ENCODE measurements at places on chromosomes 13 and 19. TPM values are rescaled to one million over a fixed set of nuclear protein-coding genes. Genes with fewer than 3 reads are reported as not detected.

GRCh38 chr13:44497801-44498200 lies 78.3 kb downstream of the TSC22D1 start:
- no peak for DNase-seq
- H3K36me3 ChIP-seq, result no peaks in the 10 kb centered on the region
- no peaks in the 10 kb centered on the region for H3K27me3 ChIP-seq
- no peak overlapping the region for H3K27ac ChIP-seq

DNA sequence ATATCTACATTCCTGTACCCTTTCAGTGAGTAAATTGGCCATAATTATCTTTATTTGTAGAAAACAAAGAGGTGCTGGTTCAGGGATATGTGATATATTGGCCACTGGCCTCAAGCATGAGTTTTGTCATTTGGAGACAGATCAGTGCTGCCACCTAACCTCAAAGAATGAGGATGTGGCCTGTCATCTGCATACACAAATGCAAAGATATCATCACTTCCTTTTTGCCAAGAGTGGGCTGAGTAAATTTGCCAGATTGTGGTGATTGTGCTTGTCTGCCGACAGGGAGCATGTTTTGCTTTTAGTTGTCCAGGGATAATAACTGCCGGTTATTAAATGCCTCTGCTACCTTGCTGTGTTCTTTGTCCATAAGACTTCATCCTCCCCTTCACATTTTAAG lies 44.2 kb downstream of the WASF3 start:
- H3K4me3 ChIP-seq, result no peak overlapping the region
- no peaks in the 10 kb centered on the region for H3K27me3 ChIP-seq
- H3K36me3 ChIP-seq, result no peaks in the 10 kb centered on the region
- DNase-seq, result no peak
- H3K4me1 ChIP-seq, result peaks cover 61% of the 10 kb centered on the region
- H3K27ac ChIP-seq, result peak overlapping the region; percentile 43

DNA sequence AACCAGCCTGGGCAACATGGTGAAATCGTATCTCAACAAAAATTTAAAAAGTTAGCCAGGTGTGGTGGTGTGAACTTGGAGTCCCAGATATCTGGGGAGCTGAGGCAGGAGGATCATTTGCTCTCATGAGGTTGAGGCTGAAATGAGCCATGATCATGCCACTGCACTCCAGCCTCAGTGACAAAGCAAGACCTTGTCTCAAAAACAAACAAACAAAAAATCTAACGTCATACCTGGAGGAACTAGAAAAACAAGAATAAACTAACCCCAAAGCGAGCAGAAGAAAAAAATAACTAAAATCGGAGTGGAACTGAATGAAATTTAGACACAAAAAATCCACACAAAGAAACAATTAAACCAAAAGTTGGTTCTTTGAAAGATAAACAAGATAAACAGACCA lies 1885.1 kb downstream of the OLFM4 start:
- H3K4me3 ChIP-seq, result no peak overlapping the region
- H3K27me3 ChIP-seq, result no peaks in the 10 kb centered on the region
- no peaks in the 10 kb centered on the region for H3K4me1 ChIP-seq
- H3K27ac ChIP-seq, result no peak overlapping the region
- no peak for DNase-seq

DNA sequence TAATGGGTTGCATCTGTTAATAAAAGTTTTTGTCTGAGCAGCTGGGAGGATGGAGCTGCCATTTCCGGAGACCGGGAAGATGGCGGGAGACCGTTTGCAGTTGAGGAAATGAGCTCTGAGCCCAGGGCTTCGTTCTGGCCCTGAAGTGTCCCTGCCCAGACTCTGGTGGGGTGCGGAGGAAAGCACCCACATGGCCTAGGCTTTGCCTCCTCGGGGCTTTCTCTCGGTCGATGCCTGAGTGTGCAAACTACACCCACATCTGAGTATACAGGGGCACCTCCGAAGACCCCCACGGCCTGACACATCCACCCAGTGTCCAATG lies 15.6 kb upstream of the NANOS3 start:
- H3K4me3 ChIP-seq, result no peak overlapping the region
- H3K27me3 ChIP-seq, result no peaks in the 10 kb centered on the region
- no peaks in the 10 kb centered on the region for H3K36me3 ChIP-seq
- peak overlapping the region; percentile 89 for H3K27ac ChIP-seq

- no peaks in the 10 kb centered on the region for H3K27me3 ChIP-seq
- no peaks in the 10 kb centered on the region for H3K4me1 ChIP-seq
- H3K36me3 ChIP-seq, result no peaks in the 10 kb centered on the region
Observed at GRCh38 chr19:51295382-51296126, 15.9 kb upstream of the IGLON5 start.

DNA sequence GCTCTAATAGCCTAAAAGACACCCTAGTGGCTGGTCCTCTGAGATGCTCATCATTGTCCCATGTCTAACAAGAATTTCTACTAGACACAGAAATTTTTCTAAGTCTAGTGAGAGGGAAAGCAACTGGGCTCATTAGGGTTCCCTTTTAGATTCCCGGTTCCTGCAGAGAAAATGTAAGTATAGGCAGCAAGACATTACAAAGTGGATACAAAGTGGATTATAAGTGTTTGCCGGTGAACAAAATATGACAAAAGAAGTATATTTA lies 20.8 kb upstream of the TMTC4 start:
- H3K27me3 ChIP-seq, result no peaks in the 10 kb centered on the region
- H3K36me3 ChIP-seq, result no peaks in the 10 kb centered on the region
- no peak overlapping the region for H3K27ac ChIP-seq
- DNase-seq, result no peak
- H3K4me1 ChIP-seq, result no peaks in the 10 kb centered on the region

DNA sequence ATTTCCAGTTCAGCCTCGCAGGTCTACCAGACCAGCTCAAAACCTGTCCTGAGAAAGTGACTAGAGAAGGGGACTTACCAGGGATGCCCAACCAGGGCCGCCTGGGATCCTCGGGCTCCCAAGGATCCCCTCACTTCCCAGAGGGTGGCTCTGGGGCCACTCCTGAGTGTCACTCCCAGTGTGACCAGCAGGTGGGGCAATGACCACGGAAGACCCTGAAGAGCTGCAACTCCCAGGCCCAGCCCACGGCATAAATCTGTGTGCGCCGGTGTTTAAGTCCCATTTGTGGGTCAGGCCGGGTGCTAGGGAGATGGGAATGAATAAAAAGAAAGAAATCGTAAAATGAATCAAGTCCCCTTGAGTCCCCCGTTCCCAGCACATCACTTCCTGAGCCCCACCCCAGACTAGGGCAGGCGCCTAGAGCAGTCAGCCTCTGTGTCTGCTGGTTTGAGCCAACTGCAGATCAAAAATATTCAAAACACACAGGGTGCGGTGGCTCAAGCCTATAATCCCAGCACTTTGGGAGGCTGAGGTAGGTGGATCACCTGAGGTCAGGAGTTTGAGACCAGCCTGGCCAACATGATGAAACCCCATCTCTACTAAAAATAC lies 10.7 kb downstream of the PTGIR start:
- H3K4me3 ChIP-seq, result no peak overlapping the region
- H3K36me3 ChIP-seq, result peaks cover 3% of the 10 kb centered on the region
- H3K4me1 ChIP-seq, result peaks cover 11% of the 10 kb centered on the region
- H3K27ac ChIP-seq, result no peak overlapping the region

DNA sequence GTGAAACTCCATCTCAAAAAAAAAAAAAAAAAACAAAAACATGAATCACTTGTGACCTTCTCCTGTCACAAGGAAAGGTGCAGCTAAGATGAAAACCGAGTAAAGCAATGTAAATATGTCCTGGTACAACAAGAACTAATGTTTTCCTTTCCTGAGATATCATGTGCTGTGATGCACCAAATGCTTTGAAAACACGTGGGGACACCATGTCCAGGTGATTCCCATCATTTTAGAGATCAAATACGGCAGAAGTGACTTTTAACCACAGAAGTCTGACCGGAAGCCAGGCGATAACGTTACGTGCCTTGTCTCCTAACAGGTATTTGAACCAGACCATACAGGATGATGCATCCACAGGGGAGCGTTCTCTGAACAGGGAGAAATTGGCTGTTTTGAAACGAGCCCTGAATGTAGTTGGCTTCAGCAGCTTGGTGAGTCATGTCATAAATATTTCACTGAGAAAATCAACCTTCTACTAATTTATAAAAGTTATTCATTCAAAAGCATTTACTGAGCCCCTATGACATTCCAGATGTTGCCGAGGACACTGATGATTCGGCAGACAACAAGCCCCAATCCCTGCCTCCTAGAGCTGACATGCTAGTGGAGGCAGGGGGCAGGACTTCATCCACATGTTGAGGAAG lies 328.1 kb downstream of the MYO16 start:
- no peaks in the 10 kb centered on the region for H3K4me1 ChIP-seq
- H3K27ac ChIP-seq, result no peak overlapping the region
- no peaks in the 10 kb centered on the region for H3K27me3 ChIP-seq
- no peak overlapping the region for H3K4me3 ChIP-seq
- no peaks in the 10 kb centered on the region for H3K36me3 ChIP-seq
- DNase-seq, result no peak

GRCh38 chr13:44412346-44412935 lies 38.8 kb downstream of the SERP2 start:
- no peak overlapping the region for H3K27ac ChIP-seq
- H3K4me1 ChIP-seq, result no peaks in the 10 kb centered on the region
- no peak overlapping the region for H3K4me3 ChIP-seq

DNA sequence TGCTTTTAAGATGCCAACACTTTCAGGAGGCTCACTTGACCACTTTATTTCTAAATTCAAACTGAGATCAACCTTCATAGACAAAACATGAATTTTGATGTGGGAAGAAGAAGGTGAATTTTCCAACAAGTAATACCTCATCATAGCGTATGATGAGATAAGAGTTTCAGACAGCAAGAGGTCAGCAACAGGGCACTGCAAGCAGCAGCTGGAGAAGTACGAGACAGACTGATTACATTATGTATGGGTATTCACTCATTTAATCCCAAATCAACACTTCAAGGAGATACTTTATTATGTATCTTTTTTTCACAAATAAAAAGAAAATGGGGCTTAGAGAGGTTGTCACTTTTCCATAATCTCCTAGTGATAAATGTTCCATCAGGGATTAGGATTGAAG lies 389.8 kb downstream of the TBC1D4 start:
- no peaks in the 10 kb centered on the region for H3K36me3 ChIP-seq
- no peak overlapping the region for H3K4me3 ChIP-seq
- no peaks in the 10 kb centered on the region for H3K4me1 ChIP-seq

DNA sequence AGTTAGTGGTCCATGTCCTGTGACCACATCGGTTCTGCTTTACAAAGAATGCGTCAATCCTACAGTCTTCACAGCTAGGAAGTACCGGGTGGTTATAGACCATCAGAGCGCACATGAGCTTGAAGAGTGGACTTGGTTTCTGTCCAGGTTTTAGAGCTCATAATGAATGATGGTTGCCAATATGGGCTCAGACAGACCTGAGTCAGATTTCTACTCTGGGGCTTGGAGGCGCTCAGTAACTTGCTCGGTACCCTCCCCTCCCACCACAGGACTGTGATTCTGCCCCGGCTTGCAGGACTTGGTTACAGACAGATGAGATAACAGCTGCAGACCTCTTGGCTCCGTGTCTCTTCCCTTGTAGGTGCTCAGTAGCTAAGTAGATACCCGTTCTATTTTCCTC lies 284.7 kb downstream of the TSHZ3 start:
- peak; percentile 58 for DNase-seq
- peaks cover 48% of the 10 kb centered on the region for H3K4me1 ChIP-seq
- H3K36me3 ChIP-seq, result no peaks in the 10 kb centered on the region
- no peaks in the 10 kb centered on the region for H3K27me3 ChIP-seq
- peak overlapping the region; percentile 70 for H3K27ac ChIP-seq

GRCh38 chr19:9917321-9917720 lies 19.0 kb downstream of the OLFM2 start:
- DNase-seq, result peak; percentile 14
- H3K4me1 ChIP-seq, result peaks cover 5% of the 10 kb centered on the region
- no peak overlapping the region for H3K27ac ChIP-seq
- H3K27me3 ChIP-seq, result no peaks in the 10 kb centered on the region
- no peaks in the 10 kb centered on the region for H3K36me3 ChIP-seq
- H3K4me3 ChIP-seq, result no peak overlapping the region

DNA sequence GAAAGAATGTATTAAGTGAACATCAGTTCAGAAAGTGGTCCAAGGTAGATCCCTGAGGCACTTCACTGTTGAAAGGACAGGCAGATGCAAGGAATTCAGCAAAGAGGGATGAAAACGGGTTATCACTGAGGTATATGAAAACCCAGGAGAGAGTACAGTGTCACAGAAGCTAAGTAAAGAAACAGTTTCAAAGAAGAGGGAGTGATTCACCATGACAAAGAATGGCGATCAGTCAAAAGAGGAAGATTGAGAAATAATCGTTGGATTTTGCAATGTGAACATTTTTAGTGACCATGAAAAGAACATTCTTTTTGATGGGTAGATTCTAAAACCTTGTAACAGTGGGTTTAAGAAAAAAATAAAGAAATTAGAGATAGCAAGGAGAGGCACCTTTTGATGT lies 99.3 kb downstream of the EPSTI1 start:
- peaks cover 6% of the 10 kb centered on the region for H3K4me1 ChIP-seq
- no peak overlapping the region for H3K27ac ChIP-seq
- no peaks in the 10 kb centered on the region for H3K36me3 ChIP-seq
- H3K4me3 ChIP-seq, result no peak overlapping the region
- no peaks in the 10 kb centered on the region for H3K27me3 ChIP-seq
- DNase-seq, result no peak

DNA sequence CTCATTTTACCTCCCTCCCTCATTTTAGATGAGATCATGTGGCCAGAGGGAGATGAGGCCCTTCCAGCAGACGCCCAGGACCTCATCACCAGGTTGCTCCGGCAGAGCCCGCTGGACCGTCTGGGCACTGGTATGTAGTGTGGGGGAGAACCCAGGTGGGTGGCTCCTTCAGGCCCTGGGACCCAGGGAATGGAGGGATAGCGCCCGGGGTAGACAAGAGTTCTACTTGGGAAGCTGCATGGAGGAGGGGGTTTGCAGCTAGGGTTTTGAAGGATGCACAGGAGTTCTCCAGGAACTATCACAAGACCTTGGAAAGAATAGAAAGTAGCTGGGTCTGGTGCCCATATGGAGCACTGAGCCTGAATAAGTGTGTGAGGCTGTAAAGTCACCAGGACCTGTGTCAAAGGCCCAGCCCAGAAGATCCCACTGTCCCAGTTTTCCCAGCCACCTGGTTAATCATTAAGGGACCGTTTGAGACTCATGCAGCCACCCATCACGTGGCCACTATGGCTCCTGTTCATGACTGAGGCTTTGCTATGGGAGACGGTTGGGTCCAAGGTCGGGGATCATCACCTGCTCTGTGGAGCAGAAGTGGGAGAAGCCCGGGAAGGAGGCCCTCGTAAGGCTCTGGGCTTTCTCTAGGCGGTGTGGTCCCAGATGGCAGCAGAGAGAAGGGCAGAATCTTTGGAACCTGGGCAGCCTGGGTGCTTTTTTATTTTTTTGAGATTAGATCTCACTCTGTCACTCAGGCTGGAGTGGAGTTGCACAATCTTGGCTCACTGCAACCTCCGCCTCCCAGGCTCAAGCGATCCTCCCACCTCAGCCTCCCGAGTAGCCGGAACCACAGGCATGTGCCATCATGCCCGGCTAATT lies 17.0 kb upstream of the PIK3R2 start:
- no peak overlapping the region for H3K27ac ChIP-seq
- H3K27me3 ChIP-seq, result no peaks in the 10 kb centered on the region
- H3K36me3 ChIP-seq, result peaks cover 3% of the 10 kb centered on the region
- DNase-seq, result no peak
- no peaks in the 10 kb centered on the region for H3K4me1 ChIP-seq

CYP4F3 gene
- total RNA-seq, result not detected

JOSD2 gene
- 23.9 TPM for total RNA-seq

KCNN4 gene
- 0.29 TPM for total RNA-seq

HIPK4 gene
- total RNA-seq, result 0.27 TPM

ZNF175 gene
- 9.0 TPM for total RNA-seq

TMEM38A gene
- 7.2 TPM for total RNA-seq

SLC7A9 gene
- total RNA-seq, result not detected

RNF17 gene
- total RNA-seq, result 0.83 TPM

NANOS3 gene
- not detected for total RNA-seq

UPK1A gene
- not detected for total RNA-seq

GAPDHS gene
- 1.6 TPM for total RNA-seq

ZNF442 gene
- 4.1 TPM for total RNA-seq

Measured in thyroid gland (tissue), 4 donors.